Stimulated activated CD8-positive, alpha-beta memory T cell treated with anti-CD3 and anti-CD28 coated beads, Interleukin-4, amount 100 ng/mL, for 4 hours (primary cell): ENCODE measurements at places on chromosomes 7 and 10.

DNA sequence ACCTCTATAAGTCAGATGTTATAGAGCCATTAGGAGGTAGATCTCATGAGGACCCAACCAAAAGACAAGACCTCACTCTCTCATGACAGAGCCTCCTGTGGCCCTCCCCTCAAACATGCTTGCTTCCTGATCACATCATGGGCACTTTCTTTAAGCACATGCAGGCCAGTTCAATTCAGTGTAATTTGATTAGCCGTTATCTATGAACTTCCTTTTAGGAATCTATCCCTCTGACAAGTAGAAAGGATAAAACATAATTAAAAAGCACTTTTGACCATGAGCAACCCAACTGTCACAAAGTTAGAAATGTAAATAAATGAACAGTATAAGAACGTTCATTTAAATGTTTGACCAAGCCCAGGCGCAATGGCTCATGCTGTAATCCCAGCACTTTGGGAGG is 27.7 kb upstream of the TMEM254 start:
- no peak for DNase-seq

- DNase-seq, result no peak
Observed at GRCh38 chr7:88306590-88307048, at the start of gene STEAP4. STEAP4 (minus strand) TSS chr7:88306894; CDS start chr7:88284269, 22,625 bp downstream.

- no peak for DNase-seq
Observed at GRCh38 chr7:36366005-36366717, 23.5 kb upstream of the ANLN start.

GRCh38 chr10:21849607-21850006 is 153.9 kb downstream of the DNAJC1 start:
- DNase-seq, result no peak

GRCh38 chr10:117550599-117551329 is 8.2 kb downstream of the EMX2 start:
- DNase-seq, result no peak

- no peak for DNase-seq
Observed at GRCh38 chr10:86862373-86862772, 95.0 kb downstream of the MMRN2 start.

DNA sequence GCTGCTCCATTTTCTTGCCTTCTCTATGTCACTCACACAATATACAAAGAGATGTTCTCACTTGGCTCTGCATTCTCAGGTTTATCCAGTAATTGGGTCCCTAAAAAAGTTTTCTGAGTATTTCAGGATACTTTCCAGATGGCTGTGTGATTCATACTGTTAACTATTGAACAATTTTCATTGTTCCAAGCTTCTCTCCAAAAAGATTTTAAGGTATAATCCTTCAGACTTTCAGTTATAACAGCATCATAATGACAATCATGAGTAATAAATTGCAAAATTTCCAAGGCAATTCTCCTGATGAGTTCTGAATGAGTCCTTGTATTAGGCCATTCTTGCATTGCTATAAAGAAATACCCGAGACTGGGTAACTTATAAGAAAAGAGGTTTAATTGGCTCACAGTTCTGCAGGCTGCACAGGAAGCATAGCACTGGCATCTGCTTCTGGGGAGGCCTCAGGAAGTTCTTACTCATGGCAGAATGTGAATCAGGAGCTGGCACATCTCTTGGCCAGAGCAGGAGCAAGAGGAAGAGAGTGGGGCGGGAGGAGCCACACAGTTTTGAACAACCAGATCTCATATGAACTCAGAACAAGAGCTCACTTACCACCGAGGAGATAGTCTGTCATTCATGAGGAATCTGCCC is 148.1 kb downstream of the SLC16A9 start:
- no peak for DNase-seq

GRCh38 chr7:102040569-102040968 is 223.1 kb downstream of the CUX1 start:
- no peak for DNase-seq

DNA sequence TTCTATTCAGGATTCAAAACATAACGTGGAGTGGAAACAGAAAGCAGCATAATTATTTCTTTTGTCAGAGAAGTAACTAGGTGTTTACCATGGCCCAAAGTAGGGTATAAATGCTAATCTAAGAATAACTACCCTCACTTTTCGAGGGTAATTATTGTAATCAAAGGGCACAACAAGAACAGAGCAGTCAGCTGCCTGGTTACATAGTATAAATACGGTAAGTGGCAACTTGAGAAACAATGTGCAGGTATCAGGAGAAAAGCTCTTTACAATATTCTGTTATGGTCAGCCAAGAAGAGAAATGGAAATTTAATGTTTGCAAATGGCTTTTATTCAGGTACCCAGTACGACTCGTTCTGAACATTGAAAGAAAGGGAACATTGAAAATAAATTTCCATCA is 242.0 kb upstream of the NPY start:
- no peak for DNase-seq

DNA sequence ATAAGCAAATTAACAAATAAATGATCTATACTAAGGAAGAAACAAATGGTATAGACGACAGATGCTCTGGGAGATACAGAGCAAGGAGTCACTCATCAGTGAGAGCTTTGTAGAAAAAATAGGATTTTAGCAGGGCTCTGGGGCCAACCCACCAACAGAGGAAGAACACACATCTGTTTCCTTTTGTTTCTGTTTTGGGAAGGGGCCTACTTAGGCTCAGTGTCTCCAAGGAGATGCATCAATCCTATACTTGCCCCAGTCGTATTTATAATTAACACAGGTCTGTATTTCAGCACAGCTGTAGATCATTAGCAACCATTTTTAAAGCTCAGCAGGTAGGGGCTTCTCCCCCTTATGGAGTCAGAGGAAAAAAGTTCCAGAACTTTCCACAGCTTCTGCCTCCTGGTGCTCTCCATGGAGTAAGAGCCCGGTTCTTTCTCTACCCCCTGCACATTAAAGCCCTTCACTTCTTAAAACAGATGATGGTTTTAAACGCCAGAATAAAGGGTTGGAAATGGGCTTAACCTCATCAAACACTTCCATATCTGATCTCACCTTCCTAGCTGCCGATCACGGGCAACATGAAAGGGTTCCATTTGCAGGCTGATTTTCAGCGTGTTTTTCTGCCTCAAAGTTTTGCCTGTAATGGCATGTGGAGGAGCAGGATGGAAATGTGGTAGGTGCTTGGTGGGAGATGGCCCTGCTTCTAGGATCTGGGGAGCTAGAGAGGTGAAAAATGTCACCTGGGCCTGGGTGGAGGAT is 291.7 kb downstream of the TCF7L2 start:
- no peak for DNase-seq

GRCh38 chr10:14244801-14245211 is 85.9 kb downstream of the FRMD4A start:
- DNase-seq, result no peak

DNA sequence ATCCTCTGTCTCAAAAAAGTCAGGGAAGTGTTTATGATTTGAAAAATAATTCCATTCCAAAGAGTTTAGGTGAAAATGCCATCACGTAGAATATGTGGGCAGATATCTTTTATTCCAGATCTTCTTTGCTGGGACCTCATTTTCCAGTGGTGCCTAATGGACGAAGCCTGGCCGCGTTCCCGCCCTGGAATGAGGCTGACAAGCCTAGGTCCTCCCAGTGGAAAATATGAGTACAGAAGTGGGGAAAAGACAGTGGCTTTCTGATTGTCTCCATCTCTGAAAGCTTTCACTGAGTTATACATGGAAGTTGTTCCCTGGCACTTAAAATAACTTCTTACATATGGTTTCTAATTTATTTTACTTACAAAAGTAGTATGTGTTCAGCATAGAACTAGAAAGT is 139.4 kb downstream of the TACC2 start:
- no peak for DNase-seq

DNA sequence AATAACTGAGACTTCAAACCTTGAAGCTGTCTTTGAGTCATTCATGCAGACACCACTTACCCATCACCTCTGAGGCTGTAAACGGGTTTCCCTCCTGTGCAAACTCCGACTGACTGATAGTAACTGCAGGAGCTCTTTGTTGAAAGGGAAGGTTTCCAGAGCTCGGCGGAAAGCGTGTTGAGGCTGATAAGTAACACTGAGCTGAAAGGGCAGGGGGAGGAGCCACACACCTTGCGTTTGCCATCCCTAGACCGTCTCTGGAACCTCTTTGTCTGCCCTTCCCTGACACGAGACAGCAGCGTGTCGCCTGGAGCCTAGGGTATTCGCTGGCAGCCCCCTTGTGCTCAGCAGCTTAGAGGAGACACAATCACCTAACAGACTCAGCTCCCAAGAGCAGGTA is 134.0 kb downstream of the PAXIP1 start:
- DNase-seq, result no peak

DNA sequence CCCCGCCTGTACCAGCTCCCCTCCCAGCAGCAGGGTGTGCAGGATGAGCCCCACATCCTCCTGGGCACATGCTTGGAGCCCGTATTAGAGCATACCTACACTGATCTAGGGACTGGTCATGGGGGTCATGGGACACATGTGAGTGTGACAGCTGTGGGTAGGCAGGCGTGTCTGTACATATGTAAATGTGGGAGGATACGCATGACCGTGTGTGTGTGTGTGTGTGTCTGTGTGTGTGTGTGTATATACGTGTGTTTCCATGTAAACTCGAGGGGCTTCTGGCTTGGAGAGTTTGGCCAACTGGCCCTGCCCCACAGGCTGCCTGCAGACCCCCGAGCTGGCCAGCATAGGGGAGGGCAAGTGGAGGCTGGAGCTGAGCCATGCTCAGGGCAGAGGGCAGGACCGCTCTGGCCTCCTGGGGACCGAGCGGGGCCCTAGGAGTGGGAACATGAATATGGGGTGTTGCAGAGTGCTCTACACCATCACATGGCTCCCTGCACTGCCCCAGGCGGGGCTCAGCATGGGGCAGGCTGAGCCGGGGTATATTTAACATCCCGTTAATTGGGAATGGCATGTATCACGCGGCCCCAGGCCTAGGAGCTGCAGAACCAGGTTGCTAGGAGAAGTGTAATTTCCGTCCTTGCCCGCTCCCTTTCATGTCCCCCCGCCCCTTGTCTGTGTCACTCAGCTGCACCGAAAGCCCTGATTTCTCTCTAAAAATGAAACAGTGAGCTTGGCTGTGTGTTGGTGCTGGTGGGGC is 152.7 kb upstream of the PCBD1 start:
- no peak for DNase-seq

GRCh38 chr7:46908770-46909169 is 673.1 kb downstream of the TNS3 start:
- no peak for DNase-seq

- no peak for DNase-seq
Observed at GRCh38 chr7:7938471-7938870, 30.1 kb upstream of the GLCCI1 start.

- DNase-seq, result no peak
Observed at GRCh38 chr7:136138991-136139390, 161.8 kb upstream of the MTPN start.

- DNase-seq, result no peak
Observed at GRCh38 chr7:87188930-87189329, 30.6 kb downstream of the TMEM243 start.

DNA sequence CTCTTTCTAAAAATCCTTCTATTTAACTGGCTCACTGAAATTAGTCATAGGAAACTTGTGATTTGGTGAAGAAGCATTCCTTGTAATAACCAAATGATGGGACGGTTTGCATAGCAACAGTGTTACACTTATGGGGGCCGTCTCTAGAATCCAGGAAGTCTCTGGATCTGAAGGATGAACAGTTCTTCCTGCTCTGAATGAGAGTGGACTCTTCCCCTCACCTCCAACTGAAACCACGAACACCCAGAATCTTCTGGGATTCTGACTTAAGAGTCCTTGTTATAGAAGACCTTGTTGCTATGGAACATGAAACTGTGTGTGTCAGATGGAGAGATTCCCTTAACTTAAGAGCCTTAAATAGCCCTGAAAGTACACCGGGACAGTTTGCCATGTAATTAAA is 23.2 kb downstream of the NOLC1 start:
- no peak for DNase-seq

- DNase-seq, result no peak
Observed at GRCh38 chr10:3401491-3401938, 228.9 kb upstream of the PITRM1 start.

- DNase-seq, result no peak
Observed at GRCh38 chr10:79046326-79046725, 22.4 kb upstream of the ZMIZ1 start.

- DNase-seq, result no peak
Observed at GRCh38 chr10:79113827-79114226, 45.1 kb downstream of the ZMIZ1 start.

DNA sequence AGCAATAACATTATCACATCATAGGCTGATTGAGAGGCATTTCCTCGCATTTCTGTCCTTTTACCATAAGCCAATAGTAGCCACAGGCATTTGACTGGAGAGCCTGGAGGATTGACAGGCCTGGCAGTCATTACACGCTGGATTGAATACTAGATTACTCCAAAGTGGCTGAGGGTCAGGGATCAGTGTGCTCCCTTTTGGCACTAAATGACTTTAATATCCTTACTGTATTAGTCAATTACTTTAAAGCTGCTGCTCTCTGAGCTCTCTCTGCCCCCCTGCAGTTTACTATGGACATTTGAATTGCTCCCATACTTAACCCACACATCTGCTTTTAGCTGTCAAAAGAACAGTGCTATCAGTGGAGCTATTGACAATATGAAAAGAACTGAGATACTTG is 302.0 kb downstream of the TFEC start:
- DNase-seq, result no peak

GRCh38 chr7:82049442-82049841 is 279.6 kb upstream of the HGF start:
- DNase-seq, result no peak

DNA sequence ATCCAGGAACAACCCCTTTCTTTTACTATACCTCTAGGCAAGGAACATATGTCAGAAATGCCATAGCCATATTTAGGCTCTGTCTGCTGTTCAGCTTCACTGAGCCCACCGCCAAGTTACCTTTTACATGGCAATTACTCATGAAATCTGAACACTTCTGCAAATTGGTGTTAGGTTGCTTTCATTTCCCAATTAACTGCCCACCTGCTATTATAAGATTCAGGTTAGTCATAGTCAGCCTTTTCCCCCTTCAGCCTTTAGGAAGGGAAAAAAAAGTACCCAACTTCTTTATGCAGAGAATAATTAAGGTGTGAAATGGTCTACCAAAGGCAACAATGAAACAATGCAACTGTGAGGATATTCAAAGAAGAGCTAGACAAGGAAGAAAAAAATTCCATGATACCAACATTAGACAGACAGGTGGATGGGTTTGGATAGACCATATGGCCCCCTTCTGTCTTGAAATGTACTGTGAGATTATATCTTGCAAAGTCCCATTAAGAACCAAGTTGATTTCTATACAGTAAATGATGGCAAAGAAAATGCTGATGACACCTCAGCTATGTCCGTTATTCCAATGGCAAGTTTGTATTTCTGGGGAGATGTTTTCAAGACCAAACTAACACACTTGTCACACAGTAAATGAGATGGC is 442.1 kb upstream of the NRP1 start:
- DNase-seq, result no peak

- DNase-seq, result no peak
Observed at GRCh38 chr10:102546606-102547320, 43.0 kb downstream of the SUFU start.

GRCh38 chr7:85851571-85852193 is 664.8 kb upstream of the SEMA3D start:
- no peak for DNase-seq

DNA sequence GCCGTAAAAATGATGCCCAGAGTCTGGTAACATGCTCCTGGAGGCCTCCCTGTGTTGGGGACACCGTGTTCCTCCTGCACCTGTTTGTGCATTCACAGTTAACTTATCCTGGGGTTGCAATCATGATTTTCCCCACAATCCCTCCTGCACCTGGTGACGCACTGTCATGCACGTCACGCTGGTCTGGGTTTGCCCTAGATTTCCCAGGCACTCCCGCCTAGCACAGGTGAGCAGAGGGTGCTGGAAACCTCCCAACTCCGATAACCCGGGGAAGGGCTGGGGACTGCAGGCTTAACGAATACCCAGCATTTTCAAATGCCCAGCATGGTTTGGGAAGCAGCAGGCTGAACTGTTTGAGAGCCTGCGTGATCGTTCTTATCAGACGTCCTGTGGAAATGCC is 427.1 kb downstream of the TCERG1L start:
- DNase-seq, result no peak
